ENCODE measurements at places on chromosomes 7 and 10.

GRCh38 chr7:19001854-19002253 lies 115.6 kb downstream of the TWIST1 start:
- no peak for DNase-seq

GRCh38 chr7:132065193-132065988 lies 509.0 kb upstream of the PODXL start:
- no peak for DNase-seq

DNA sequence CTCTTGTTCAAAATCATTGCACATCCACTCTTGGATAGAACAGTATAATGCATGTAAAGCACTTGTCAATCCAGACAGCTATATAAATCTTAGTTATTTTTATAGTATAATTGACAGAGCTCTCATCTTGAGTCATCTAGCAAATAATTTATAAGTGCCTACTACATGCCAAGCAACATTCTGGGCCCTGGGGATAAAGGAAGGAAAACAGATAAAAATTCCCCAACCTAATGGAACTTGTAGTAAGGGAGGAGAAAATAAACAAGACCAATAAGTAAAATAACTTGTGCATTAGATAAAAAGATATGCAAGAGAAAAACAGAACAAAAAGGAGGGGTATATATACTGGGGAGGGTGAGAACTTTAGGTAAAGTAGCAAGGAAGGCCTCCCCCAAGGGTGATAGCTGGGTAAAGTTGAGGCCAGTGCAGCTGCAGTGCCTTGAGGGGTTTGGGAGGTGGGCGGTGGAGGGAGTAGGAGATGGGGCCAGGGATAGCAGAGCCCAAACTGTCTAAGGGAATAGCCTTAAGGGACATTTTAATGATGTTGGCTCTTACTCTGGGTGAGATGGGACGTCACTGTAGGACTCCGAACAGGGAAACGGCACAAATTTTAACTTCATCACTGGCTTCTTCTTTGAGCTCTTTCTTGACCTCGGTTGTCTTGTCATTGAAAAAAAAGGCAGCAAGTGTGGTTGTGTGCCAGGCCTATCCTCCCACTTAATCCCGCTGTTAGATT lies 79.3 kb upstream of the SEC61G start:
- DNase-seq = no peak

DNA sequence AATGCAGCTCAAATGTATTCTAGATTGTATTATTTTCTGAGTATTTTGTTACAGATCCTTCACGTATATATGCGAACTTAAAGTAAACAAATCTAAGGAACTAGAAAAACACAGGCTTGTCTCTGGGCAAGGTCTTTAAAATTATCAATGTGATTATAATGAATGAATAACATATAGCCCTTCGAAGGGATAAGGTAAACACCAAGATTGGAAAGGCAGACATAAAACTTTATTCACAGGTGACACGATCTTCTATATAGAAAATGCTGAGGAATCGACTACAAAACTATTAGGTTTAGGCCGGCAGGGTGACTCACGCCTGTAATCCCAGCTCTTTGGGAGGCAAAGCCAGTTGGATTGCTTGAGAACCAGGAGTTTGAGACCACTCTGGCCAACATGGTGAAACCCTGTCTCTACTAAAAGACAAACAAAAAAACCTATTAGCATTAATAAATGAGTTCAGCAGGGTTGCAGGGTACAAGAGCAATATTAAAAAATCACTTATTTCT lies 80.4 kb downstream of the CNNM2 start:
- DNase-seq = no peak

DNA sequence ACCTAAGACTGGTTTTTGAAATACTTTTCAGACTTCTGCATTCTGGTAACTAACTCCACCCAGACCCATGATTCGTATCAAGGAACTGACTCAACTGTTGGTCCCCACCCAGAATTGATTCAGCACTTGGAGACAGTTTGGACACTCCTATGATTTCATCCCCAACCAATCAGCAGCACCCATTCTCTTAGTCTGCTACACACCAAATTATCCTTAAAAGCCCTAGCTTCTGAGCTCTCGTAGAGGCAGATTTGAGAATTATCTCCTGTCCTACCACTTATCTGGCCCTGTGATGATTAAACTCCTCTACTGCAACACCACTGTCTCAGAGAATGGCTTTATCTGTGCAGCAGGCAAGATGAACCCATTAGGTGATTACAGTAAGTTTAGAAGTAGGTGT lies 7.7 kb upstream of the GSTO1 start:
- no peak for DNase-seq

DNA sequence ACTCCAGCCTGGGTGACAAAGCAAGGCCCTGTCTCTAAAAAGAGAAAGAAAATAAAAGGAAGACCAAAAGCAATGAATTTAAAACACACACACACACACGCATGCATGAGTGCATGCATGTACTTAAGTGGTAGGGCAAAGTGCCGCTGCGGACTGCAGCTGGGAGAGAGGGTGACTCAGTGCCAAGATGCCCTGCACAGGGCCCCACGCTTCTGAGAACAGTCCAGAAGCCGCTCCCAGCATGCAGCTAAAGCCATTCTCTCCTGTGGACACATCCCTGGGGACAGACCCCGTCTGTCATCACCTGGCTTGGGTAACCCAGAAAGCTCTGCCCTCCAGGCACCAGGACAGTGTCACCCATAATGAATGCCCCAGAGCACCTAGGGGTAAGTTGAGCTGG lies 61.0 kb upstream of the MYL10 start:
- no peak for DNase-seq

DNA sequence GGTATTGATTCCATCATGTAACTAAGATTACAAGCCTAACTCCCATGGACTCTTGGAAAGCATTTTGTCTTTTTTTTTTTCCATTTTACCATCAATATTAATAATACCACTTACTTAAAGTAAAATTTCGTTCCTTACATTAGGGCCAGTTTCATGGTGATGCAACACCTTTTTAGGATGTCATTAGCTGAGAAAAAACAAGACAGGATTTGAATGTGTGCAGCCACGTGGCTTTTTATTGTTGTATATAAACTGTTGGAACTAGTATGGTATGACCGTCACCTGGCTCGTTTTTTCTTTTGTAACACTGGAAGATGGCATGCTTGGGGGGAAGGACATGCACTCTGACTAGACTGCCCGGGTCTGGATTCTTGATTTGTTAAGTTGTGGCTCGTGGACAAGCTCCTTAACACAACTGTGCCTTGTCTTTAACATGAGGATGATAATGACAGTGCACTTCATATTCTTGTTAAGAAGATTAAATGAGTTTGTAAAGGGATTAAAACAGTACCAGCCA lies 42.1 kb downstream of the ARHGAP21 start:
- no peak for DNase-seq

- no peak for DNase-seq
Measured at GRCh38 chr7:36048902-36049240, 104.2 kb upstream of the EEPD1 start.

GRCh38 chr10:65312876-65313275 lies 1613.0 kb upstream of the LRRTM3 start:
- DNase-seq = no peak

GRCh38 chr7:44622342-44623151 lies 16.1 kb downstream of the OGDH start:
- peak; percentile 54 for DNase-seq

DNA sequence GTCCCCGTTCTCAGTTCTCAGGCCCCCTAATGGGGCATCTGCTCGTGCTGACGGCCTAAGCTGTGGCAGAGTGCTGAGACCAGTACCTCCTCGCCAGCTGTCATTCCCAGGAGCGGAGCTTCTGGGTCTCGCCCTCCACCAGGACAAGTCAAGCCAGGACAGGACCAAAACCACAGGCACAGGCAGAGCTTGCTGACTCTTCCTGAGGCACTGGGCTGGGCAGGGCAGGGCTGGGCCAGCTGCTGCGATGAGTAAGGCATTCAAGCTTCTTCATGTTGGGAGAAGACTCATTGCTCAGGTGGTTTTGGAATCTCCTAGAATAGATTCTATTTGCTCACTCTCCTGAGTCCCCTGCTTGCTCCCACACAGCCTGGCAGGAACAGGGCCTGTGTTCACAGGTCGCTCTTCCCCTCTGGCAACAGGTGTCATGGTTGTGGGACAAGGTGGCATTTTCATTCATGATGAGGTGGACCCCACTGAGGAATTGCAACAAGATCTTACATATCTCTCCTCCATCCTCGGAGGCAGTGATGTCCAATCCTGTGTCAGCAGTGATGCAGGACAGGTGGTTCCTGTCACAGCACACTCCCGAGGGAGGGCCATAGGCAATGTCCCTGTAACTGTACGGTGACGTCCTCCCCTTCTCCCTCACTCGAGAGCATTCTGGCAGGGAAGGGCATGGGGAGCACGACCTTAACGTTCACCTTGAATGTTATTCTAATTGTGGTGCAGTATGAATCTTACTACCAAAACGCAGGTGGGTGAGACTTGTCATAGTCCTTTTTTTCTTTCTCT lies 17.0 kb upstream of the SH3PXD2A start:
- DNase-seq = no peak

GRCh38 chr7:55570939-55571338 lies 1.4 kb downstream of the VOPP1 start:
- DNase-seq = no peak

All from CD4-positive, alpha-beta T cell treated with Interleukin-17A for 4 hours (primary cell).